ENCODE measurements at places on chromosomes 1 and 21.

DNA sequence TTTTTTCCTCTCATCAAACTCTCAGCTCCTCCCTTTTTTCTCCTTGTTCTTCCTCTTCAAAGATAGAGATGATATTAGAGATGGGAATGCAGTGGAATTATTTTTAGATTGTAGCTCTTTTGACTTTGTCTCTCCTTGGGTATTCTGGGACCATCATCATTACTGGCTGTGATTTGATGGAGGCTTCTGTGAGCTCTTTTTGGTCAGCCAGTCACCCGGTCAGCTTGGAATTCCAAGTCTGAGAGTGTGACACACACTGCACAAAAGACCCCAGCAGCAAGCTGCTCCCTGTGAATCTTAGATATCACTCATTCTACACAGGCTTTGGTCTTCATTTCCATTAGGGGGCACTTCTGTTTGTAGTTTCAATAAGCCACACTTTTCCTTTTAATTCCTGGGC is 51.6 kb upstream of the NEK7 start:
- DNase-seq, result no peak

GRCh38 chr1:19610282-19610981 is 33.7 kb upstream of the NBL1 start:
- DNase-seq, result peak; percentile 37

DNA sequence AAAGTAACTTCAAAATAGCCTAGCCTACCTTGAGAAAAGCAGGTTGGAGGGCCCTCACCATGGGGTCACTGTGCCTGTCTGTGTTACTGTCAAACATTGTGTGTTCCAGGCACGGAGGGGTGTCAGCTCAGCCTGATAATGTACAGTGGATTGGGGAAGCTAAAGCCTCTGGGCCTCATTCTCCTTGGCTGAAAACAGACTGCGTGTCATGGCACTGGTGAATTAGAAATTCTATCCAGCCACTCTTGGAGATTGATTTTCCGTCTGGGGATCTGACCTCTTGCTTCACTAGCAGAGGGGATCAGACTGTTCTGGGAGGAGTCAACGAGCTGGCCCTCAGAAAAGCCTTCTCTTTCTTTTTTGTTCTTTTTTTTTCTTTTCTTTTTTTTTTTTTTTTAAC is 123.5 kb upstream of the HOOK1 start:
- DNase-seq, result no peak

GRCh38 chr21:44010429-44010828 is 1.7 kb upstream of the TRAPPC10 start:
- no peak for DNase-seq

- DNase-seq, result peak; percentile 90
Measured at GRCh38 chr1:83901547-83902155, 97.3 kb downstream of the TTLL7 start.

DNA sequence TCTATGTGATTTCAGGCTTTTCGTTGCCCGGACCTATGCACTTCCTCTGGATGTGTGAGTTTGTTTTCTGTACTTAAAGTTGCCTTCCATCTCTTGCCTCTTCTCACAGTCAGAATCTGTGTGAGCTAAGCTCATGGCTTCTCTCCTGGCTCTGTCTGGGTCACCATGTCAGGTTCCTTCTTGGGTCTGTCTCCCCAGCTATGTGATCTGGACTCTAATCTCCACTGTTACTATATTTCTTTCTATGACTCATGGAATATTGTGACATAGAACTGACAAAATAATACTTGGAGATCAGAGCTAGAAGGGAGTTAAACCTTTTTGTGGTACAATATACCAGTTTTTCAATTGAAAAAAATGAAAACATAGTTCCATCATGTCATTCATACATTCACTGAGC is 172.7 kb upstream of the FGGY start:
- peak; percentile 49 for DNase-seq

DNA sequence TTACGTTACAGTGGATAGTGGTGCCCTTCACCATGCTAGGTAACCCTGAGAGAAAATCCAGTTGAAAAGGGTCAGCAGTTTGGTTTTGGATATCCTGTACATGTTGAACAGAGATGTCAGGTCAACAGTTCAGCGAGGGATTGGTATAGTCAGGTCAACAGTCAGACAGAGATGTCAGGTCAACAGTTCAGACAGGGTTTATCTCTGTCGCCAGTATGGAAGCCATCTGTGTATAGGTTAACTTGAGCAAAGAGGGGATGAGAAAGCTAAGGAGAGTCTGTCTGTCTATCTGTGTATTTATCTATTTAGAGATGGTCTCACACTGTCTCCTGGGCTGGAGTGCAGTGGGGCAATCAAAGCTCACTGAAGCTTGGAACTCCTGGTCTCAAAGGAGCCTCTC is 17.7 kb downstream of the DHDDS start:
- DNase-seq, result no peak

DNA sequence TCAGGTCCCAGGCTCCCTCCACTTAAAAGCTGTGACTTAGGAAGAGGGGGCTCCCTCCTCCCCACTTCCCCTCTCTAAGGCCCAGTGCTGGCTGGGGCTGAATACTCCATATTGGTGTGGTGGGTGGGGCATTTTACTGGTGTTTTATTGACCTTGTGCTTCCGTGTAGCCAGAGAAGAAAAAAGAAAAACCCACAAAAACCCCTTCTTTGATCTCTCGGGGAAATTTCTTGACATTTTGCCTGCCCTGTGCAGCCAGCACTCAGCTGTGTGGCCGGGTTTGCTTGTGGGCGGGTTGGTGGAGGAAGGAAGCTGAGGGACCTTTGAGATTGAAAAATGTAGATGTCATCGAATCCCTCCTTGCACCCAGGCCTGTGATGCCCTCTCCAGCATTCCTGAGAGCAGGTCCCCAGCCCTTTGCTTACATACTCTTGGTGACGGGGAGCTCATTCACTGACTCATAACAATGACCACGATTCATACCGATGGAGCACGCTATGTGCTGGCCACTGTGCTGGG is 24.8 kb downstream of the TNFRSF8 start:
- DNase-seq, result no peak

DNA sequence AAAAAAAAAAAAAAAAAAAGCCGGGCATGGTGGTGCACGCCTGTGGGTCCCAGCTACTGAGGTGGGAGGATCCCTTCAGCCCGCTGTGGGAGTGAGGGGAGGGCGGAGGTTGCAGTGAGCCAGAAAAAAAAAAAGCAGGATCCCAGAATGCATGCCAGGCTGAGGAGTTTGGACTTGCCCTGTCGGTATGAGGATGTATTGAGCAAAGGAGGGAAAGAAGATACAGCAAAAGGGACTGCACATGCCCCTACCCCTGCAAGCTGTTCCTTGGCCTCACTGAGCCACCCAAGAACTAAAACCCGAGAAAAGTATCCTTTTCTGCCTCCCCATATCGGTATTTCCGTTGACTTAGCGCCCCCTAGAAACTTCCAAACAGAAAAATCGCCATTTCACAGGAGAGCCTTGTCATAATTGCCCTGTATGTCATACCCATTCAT is 1.3 kb upstream of the GPATCH4 start:
- no peak for DNase-seq

- no peak for DNase-seq
Measured at GRCh38 chr1:39928809-39929587, 25.9 kb upstream of the MFSD2A start.

DNA sequence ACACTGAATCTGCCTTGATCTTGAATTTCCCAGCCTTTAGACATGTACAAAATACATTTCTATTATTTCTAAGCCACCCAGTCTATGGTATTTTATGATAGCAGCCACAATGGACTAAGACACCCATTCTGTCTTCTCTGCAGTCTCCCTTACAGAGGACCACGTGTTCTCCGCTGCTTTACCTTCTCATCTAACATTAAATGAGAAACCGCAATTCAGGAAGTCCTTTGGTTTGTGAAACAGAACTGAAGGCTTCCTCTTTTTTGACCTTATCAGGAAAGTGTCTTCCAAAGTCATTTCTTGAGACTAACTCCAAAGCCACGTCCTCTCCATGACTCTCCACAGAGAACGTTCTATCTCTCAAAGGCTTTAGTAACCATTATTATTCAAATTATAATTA is 560.1 kb downstream of the OMA1 start:
- no peak for DNase-seq

GRCh38 chr1:111804776-111805175 is 49.1 kb downstream of the DDX20 start:
- no peak for DNase-seq

DNA sequence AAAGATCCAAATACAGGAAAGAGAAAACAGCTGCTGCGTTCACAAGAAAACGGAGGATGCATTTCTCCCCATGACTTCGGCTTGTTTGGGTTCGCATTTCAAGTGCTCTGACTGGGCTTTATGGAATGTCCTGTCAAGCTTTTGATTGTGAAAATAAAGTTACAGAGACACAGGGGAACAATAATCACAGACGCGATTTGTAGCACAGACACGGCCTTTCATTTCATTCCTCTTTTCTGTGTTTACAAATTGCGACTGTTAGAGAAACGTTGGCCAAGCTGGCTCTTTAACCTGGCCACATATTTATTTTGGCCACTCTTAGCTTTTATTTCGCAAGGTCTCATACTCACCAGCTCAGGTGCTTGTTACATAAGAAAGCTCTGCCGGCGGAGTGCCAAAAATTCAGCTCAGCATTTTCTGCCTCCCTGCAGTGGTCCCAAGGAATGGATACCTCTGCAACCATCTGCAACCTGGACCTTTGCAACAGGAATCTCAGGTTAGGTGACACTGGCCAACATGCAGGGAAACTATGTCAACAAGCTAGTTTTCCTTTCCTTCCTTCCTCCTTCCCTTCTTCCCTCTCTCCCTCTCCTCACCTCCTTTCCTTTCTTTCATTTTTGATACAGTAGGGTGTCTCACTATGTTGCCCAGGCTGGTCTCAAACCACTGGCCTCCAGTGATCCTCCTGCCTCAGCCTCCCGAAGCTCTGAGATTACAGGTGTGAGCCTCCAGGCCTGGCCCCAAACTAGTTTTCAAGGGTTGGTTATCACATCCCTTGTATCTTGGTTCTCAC is 58.2 kb upstream of the SLC45A1 start:
- DNase-seq, result peak; percentile 72

GRCh38 chr1:103162360-103162759 is 54.0 kb upstream of the COL11A1 start:
- DNase-seq, result no peak

GRCh38 chr1:6302568-6302967 is 41.7 kb upstream of the GPR153 start:
- no peak for DNase-seq

DNA sequence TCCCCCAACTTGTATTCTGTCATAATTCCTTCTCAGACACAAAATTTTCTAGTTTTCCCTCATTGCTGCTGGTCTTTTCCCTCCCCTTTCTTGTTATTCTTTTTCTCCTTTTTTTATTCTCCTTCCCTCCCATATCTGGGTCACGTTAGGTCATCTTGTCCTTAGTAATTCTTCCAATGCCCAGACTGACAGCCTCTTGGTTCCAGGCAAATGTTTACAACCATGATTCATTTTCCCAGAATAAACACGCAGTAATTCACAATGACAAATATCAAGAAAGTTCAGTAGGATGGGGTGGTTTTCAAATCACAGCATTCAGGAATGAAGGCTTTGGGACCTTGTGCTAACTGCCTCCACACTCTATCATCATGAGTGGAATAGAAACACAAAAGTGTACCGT is 25.2 kb downstream of the NHLH2 start:
- DNase-seq, result no peak

GRCh38 chr1:109281680-109282496 is 1.1 kb downstream of the PSRC1 start:
- DNase-seq, result peak; percentile 37

DNA sequence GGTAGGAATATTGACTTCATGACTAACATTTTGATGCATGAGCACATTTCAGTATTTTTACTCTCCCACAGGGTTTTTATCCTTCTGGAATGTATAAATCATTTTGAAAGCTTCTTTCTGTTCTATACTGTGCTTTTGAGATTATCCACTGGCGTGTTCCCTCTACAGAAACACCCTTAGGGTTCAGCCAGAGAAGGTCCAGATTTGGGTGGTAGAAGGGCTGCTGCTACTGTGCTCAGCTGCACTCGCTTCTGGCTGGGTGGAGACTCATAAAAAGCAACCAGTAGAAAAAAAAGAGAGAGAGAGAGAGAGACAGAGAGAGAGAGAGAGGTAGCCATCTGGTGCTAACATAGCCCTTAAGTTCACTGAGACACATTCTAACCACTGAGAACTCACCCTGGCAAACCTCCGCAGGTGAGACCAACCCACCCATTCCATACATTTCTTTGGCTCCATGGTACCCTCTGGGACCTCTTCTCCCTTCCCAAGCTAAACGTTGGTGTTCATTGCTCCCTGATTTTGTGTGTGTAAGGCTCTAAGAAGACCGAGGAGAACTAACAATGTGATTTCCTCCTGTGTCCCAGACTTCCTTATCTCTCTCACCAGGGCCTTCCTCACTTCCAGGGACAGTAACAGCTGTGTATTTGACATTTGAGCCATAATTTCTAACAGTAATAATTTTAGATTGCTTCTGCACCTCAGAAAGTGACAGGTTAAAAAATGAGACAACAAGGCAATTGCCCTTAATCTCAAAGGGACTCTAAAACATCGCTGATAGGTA is 7.2 kb downstream of the APCS start:
- DNase-seq, result peak; percentile 26

- peak; percentile 79 for DNase-seq
Measured at GRCh38 chr21:32515874-32516273, 69.4 kb downstream of the TCP10L start.

GRCh38 chr1:181513786-181514297 is 30.5 kb downstream of the CACNA1E start:
- no peak for DNase-seq

DNA sequence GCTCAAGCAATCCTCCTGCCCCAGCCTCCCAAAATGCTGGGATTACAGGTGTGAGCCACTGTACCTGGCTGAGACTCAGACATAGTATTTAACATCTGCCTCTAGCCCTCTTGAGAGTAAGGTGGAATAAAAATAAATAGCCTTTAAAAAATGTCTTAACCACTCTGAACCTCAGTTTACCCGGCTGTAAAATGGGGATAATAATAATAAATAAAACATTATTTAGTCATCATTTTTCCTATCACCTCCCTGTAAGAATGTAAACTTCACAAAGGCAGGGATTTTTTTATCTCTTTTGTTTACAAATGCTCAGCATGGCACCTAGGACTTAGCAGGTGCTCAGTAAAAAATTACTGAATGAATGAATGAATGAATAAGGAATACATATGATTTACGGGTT is 17.2 kb downstream of the EPHB2 start:
- no peak for DNase-seq

GRCh38 chr1:180951186-180951745 is 38.6 kb downstream of the KIAA1614 start:
- no peak for DNase-seq

GRCh38 chr1:24236789-24237371 is 49.8 kb upstream of the IFNLR1 start:
- DNase-seq, result peak; percentile 78

DNA sequence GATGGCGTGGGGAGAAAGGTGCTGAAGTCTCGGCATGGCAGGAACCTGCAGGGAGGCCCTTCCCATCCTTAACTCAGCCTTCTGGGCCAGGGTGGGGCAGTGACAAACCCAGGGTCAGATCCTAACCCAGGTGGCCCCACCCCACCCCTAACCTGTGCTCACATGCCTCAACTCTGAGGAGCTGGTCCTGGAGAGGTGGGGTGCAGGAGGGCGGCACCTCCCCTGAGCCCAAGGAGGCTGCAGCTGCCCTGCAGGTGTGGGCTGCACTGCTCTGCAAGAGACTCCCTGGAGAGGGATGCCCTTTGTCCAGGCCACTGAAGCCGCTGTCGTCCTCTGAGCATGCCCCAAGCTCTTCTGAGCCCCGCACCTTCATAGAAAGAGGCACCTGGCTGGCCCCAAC is 15.2 kb upstream of the ADAMTSL4 start:
- no peak for DNase-seq
